ENCODE measurements at places on chromosomes 1 and 21.

DNA sequence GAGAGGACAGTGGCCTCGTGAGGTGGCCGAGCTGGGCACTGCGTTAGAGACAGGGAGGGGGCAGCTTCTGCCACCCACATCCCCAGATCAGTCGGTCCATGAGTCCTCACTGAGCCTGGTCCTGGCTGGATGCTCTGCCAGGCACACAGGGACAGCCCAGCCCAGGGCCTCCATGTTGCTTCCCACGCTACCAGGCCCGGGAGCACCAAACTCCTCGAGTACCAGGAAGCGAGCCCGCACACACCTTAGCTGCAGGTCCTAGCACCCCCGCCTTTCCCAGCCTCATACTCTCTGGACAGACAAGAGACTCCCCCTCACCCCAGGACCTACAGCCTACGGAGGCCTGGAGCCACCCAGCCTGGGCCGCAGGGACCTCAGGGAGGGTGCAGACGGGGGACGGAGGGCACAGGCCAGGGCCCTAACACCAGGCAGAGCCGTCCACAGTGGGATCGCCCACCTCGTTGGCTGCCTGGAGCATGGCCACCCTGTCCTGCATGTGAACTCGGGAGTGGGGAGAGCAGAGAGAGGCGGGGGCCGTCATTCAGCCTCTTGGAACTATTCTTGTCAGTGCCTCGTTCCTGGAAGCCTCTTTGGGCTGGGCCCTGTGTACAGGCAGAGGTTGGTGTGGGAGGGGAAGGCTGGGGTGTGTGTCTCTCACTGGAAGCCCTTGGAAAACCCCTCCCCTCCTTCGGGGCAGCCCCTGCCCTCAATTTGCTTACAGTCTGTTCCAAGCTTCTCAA lies 90.9 kb upstream of the RUNX3 start:
- no peak for DNase-seq

DNA sequence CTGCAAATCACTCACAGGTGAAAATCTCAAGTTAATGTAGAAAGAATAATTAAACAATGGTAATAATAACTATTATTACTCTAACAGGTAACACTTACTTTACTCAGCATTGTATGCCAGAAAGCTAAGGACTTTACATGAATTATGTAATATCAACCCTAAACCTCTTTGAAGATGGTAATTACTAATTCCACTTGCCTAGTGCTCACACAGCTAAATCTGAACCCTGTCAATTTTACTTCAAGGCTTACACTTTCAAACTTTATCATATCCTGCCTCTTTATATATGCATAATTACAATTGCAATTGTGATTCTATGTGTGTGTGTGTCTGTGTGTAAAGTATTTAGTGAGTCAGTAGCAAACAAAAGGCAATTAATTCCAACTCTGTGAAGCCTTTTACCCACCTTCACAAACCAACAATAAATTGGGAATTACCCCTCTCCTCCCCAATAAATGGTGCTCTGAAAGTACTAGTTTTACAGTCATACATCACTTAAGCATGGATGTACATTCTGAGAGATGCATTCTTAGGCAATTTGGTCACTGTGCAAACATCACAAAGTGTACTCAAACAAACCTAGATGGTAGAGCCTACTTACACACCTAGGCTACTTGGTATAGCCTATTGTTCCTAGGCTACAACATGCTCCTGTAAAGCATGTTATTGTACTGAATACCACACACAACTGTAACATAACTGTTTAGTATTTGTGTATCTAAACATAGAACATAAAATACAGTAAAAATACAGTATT lies 5.9 kb downstream of the ZNF644 start:
- DNase-seq: no peak

DNA sequence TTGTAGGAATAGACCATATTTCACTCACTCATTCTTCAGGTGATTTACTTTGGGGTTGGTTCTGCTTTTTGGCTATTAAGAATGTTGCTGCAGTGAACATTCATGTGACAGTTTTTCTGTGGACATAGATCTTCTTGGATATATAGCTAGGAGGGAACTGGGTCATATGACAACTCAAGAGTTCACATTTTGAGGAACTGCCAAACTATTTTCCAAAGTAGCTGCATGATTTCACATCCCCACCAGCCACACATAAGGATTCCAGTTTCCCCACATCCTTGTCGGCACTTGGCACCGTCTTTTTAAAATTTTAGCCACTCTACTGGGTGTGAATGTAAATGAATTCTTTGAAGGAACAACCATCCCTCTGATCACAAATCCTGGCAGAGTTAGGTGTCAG lies 126.0 kb downstream of the PRDM2 start:
- DNase-seq: no peak

DNA sequence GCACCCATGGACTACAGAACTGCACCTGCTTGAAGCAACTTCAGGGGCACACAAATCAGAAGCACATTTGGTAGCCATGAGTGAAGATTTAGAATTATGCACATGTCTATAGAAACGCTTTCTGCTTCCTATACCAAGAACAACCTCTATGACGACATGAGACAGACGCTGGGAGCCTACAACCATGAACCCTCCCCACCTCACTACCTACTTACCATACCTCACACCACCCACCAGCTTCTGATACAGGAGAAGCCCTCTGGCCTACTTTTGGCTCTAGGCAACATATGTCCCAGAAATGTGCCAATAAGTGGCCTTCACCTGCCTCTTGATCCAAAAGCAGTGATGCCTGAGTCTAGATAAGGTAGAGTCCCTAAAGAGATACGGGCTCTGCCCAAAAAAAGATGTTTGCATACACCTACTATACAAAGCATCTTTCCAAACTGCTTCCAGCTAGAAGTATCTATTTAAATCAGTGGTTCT lies 58.5 kb downstream of the SLC45A1 start:
- no peak for DNase-seq

DNA sequence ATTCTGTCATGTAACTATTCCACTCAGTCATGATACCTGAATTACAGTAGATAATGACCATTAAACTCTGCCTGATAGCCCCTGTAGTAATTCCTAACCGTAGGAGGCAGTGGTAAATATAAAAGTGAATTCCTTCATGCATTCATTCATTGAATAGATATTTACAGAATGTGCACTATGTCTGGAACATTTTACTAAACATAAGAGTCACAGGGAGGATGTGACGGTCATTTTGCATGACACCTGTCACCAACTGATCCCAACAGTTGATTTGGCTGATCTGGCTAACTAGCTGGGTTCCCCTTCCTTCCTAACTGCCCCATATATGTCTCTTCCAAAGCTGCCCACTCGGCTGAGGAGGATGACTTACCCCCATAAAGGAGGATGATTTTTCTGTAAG lies 2.2 kb upstream of the RNPC3 start:
- no peak for DNase-seq

DNA sequence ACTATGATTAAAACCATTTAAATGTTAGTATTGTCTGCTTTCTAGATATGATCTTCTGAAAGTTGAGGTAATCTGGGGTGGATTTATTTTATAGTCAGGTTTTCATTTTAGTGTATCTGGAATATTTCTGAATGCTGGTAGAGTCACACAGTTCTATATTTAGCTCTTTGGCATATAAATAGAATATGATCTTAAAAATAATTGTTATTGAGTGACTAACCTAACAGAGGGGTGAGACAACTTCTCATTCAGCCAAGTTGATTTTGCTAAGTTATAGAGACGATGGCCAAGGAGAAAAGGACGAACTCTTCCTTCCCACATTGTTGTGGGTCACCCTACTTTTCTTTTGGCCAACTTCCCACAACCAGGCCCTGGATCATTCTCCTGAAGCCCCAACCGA lies 7.2 kb upstream of the MT1HL1 start:
- no peak for DNase-seq

- DNase-seq: no peak
These were observed 413.8 kb upstream of the NFIA start for GRCh38 chr1:60668585-60668984.

DNA sequence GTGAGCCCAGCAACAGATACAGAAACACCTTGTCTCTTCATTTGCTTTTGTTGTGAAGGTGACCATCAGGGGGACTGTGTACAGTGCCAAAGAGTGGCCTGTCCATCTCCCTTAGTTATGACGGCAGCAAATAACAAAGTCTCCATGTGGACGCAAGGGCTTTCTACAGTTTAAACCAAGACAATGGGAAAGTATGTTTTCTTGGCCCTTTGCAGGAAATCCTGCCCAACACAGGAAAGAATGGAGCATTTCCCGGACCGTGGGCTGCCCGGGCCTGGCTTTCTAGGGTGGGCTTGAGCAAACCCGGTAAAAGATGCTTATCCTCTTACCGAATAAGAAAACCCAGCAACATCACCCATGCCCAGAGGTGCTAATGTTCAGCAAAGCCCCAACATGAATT lies 87.3 kb downstream of the ZBTB18 start:
- no peak for DNase-seq

DNA sequence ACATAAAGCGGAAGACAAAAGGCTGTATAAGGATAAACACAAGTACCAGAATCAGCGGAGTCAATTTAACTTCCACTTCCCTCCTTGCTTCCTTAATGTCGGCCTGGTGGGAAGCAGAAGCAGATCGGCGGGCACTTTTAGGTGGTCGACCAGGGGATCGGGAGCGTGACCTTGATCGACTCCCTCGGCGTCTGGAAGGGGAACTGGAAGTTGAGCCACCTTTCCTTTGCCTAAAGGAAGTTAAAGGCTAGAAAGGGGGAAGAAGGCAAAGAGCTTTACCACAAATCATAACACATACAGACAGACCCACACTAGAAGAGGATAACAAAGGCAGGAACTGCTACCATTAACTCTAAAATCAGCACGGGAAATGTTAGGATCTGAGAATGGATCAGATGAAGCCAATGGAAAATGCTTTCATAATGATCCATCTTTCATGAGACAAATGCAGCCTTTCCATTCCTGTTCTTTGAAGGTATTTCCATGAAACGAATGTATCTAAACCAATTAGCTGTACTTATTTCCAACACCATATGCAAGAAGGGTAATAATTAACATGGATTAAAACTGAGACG lies 5.7 kb downstream of the LBR start:
- DNase-seq: no peak

GRCh38 chr1:27103498-27103897 lies 51.4 kb downstream of the SLC9A1 start:
- no peak for DNase-seq

DNA sequence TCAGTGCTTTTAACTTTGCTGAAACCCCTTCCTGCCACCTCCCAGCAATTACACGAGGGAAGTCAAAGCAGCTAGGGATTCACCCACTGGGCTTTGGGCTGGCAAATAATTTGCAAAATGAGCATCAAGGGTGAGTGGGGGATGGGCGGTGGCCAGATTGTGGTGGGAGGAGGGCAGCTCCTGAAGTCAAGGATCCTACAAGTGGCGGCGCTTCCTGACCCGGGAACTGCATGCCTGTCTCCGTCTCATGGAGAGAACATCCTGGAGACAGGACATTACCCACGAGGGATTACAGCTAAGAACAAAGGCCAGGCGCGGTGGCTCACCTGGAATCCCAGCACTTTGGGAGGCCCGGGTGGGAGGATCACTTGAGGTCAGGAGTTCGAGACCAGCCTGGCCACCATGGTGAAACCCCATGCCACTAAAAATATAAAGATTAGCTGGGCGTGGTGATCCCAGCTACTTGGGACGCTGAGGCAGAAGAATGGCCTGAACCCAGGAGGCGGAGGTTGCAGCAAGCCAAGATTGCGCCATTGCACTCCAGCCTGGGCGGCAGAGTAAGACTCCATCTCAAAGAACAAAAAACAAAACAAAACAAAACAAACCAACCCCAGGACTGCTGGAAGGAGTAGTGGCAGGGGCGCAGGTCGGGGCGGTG lies 12.9 kb downstream of the TTC34 start:
- no peak for DNase-seq

DNA sequence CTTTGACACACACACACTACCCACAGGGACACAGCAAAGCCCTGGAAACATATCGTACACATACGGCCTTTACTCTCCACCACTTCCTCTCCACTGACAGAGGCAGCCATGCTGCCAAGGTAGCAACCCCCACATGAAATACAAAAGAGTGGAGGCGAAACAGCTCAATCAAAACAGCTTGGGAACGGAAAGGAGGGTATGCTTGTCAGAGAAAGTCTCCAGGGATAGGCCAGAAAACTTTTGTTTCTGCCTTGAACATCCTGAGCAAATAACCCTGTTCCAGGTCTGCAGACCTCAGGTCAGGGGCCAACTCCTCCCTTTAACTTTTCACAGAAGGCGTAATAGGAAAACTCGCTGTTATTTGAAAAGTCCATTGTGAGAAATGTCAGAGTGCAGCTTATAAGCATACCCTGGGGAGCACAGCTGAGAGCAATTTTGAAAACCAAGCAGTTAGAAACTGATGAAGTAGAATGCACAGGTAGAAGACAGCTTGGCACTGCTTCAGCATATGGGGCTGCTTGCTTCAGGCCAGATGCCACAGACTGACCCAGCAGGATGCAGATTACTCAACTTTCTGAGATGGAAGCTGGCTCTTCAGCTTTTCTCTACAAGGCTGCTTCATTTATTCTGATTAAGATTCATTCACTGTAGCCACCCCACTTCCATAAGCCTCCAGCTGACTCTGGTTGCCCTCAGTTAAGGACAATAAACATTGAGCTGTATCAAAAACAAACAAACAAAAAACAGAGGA lies 18.0 kb downstream of the KIAA0319L start:
- no peak for DNase-seq

DNA sequence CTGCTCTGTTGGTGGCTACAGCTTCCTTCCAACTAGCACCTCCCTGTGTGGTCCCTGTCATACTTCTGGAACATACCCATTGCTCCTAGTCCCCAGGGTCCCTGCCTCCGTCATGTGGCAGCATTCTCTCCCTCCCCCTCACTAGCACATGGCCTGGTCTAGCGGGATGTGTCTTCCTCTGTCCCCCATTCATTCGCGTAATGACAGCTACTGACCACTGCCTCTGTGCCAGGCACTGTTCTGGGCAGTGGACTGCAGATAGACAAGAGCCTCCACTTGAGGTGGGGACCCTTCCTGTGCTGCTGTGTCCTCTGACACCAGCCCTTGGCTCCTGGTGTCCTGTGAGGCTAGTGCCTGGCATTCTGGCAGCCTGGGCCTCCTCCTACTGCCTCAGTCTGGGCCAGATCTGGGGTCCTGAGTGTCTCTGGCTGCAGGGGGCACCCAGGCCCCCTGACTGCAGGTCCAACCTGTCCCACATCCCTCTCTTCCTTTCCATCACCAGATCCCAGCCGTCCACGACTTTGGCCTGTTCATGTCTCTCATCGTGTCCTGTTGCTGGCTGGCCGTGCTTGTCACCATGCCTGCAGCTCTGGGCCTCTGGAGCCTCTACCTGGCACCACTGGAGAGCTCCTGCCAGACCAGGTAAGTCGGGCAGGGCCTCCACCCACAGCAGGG lies 38.1 kb downstream of the DISP3 start:
- DNase-seq: no peak

- DNase-seq: peak; percentile 88
These were observed at the start of gene MRPL20 for GRCh38 chr1:1406821-1407635. MRPL20 (minus strand) TSS chr1:1407293; CDS start chr1:1407217, 76 bp downstream.
